Activated T-cell treated with anti-CD3 and anti-CD28 coated beads, Interleukin-2, amount 50 U/mL, for 1 hour (primary cell): ENCODE measurements at places on chromosomes 6 and 20.
A peak's percentile ranks its signal among the peaks of the same experiment; 100 is the strongest.

DNA sequence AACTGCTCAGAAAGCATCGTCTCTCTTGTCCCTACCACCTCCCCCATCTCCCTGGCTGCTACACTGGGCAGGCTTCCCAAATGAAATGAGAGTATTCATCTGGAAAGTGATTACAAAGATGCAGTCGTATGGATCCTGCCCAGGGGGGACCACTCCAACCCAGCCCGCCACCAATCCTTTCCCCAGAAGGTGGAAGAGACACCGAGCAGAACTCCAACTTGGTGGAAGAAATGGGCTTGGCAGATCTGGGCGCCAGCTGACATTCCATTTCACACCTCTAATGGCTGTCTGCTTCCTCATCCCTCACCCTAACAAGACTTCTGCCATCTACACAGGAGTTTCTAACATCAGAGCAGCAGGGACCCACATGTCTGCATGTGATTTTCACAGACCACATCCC lies 12.7 kb downstream of the PKHD1 start:
- no peak for DNase-seq

DNA sequence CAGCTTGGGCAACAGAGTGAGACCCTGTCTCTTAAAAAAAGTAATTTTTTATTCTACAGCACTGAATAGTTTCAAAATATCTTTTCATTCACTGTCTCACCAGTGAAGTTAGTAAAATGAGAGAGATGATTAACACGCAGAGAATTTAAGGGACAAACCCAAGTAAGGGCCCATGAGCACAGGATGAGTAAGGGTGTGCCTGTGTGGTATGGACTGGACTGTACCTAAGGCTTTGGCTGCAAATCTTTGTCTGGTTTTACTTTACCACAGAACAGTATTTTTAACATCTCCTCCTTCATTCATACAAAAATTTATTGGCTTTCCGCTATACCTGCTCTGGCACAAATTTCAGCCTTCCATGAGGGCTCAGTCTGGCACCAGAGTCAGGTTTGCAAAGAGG lies 433.3 kb downstream of the UTRN start:
- no peak for DNase-seq

GRCh38 chr20:63573647-63574131 lies 350 bp downstream of the HELZ2 start:
- no peak for DNase-seq

- no peak for DNase-seq
These were observed 53.2 kb downstream of the FAM8A1 start for GRCh38 chr6:17653198-17653882.

- no peak for DNase-seq
These were observed 155.1 kb upstream of the SOX4 start for GRCh38 chr6:21438237-21438985.

DNA sequence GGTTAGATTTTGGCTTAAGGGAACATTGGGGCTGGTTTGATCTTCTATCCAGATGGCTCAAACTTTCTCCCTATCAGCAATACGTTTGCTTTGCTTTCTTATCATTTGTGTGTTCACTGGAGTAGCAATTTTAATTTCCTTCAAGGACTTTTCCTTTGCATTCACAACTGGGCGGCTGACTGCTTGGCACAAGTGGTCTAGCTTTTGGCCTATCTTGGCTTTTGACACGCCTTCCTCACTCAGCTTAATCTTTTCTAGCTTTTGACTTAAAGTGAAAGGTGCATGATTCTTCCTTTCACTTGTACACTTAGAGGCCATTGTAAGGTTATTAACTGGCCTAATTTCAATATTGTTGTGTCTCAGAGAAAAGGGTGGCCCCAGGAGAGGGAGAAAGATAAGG lies 254.9 kb downstream of the PLCB1 start:
- no peak for DNase-seq

- no peak for DNase-seq
These were observed 48.9 kb upstream of the TBC1D7 start for GRCh38 chr6:13377054-13377758.

- DNase-seq = no peak
These were observed 52.0 kb downstream of the CSE1L start for GRCh38 chr20:49098136-49098535.

GRCh38 chr6:29926413-29927274 lies 15.7 kb upstream of the HLA-A start:
- peak; percentile 73 for DNase-seq

GRCh38 chr6:74879234-74879633 lies 326.6 kb downstream of the COL12A1 start:
- DNase-seq = no peak

GRCh38 chr6:169407325-169407724 lies 153.7 kb upstream of the THBS2 start:
- DNase-seq = no peak

DNA sequence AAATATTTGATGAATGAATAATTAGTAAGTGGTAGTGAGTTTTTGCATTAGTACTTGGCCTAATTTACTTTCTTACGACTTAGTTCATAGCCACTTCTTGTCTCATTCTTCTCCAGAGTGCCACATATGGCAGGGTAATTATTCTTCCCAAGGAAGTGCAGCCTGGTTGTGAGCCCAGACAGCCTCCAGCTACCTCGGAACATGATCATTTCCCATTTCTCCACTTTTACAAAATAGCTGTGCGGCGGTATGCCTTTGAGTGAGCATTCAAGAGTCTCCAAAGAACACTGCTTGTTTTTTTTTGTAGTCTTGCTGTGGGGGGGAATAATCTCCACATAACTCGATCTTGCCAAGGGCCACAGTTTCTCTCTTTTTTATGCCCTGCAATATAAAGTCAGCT lies 765.0 kb downstream of the HDGFL1 start:
- no peak for DNase-seq
